ENCODE measurements at places on chromosomes 4 and X. TPM values are rescaled to one million over a fixed set of nuclear protein-coding genes. Genes with fewer than 3 reads are reported as not detected.

GRCh38 chr4:148103597-148104355 lies 338.4 kb downstream of the NR3C2 start:
- DNase-seq = no peak

DNA sequence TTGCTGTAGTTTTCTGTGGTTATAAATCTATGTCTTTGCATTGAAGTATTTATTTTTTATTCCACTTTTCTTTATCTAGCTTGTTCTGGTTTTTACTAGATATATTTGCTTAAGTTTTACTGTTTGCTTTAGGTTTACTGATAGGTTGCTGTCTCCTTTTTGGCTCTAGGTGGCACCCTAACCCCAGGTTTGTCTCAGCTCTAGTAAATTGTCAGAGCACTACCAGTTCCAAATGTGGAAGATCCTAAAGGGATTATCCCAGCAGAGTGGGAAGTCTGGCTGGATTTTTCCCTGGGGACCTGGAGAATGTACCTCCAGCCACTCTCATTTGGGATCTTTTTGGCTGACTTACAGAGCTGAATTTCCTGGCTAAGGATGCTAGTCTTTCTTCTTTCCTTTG lies 106.1 kb downstream of the PBDC1 start:
- peak; percentile 43 for DNase-seq

- no peak for DNase-seq
These were observed 11.3 kb downstream of the PDE6B start for GRCh38 chr4:636628-637159.

DNA sequence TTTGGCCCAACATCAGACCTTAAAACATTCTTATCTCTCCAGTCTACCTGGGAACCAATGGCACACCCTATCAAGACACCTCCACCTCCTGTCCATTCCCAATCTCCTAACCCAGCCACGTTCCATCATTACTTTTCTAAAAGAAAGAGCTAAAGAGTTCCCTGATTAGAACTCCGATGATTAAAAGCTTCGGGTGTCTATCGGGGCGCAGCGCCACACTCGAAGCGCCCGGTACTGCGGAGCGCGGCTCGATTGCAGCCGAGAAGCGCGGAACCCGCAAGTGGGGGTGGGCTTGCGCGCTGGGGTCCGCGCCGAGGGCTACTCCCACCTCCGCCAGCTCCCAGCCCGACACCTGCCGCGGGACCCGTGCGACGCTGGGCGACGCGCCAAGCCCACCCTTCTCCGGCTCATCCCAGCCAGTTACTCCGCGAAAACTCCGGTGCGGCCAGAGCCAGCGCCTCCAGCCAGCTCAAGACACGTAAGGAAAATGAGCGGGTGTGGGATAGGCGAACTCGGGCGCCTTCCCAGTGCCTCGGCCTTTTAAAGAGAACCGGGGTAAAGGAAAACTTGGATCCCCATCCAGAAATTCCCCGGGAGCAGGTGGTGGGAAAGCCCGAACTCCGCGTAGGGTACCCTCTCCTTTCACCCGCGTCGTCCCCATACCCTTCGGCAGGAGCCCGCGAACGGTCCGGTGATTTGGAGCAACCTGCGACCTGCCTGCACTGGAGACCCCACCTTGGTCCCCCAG lies 593 bp downstream of the NPY1R start:
- DNase-seq = peak; percentile 19

DNA sequence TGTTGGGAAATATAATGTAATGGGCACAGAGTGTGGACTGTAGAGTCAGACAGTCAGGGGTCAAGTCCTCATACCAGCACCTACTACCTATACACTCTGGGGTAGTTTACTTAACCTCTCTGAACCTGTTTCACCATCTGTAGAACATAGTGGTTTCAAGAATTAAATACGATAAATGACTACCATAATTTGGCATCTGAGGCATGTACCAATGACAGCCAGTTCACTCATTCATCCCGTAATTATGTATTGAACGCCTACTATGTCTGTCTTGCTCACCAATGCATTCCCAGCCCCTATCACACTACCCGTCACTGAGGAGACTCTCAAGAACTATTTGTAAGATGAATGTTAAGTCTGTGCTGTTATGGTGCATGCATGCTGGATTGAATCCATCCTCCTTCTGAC lies 2.0 kb upstream of the FGB start:
- peak; percentile 15 for DNase-seq

- DNase-seq = no peak
These were observed 45.3 kb downstream of the MAP7D3 start for GRCh38 chrX:136205882-136206380.

- DNase-seq = no peak
These were observed 4.0 kb downstream of the LRPAP1 start for GRCh38 chr4:3527914-3528876.

DNA sequence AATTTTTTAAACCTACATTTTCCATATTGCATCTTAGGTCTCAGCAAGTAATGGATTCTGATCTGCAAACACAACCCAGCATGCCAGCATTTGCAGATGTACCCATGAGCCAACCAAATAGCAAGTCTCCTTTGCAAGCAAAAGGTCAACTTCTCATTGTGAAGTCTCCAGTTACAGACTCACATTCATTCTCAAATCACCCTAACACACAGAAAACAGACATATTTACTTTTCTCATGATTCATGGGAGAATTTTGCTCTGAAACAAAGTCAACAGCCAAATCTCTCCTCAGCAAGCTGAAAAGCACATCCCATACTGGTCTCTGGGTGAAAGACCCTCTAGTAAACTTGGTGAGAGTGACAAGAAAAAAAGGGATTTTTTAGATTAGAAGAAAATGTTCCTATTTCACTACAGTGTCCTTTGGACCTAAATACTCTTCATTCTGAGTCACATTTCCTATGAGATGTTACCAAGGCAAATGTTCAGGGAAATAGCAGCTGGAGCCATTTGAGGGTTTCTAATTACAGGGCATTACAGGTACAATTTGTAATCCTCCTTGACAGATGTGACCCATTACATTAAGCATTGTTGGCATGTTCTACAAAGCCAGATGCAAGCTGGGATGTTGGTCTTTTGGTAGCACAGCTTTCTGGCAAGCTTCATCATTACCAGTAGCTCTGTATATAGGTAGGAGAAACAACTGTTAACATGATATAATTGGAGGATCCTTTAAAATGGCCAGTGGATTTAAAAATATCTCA lies 383.3 kb downstream of the SMARCA1 start:
- no peak for DNase-seq

DNA sequence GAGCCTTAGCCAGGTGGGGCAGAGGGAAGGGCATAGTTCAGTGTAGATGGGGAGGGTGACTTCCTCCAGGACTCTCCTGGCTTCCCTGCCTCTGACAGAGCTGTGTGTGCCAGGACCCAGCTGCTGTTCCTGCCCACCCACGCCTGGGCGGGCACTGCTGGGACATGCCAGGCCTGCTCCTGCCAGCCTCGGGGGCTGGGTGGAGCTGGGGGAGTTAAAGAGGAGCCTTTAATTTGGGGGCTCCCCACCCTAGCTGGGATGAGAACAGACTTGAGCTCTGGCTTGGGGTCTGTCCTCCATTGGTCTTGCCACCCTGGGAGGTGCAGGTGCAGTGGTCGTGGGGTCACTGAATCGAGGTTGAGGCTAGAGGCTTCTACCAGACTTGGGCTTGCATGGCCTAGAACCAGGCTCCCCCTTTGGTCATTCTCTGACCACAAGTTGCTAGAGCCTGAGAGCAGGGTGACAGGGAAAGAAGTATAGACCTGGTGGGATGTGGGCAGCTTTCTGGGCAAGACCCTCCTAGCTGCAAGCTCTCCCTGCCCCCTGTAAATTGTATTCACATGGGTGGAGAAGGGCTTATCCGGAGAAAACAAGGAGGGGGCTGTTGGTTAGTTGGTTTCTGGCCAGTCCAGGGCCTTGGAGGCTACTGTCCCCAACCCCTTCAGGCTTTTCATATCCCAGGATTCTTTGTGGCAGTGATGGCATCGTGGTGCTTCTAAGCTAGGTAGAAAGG lies 5.7 kb downstream of the EFNB1 start:
- DNase-seq = no peak

- DNase-seq = peak; percentile 87
These were observed at the start of gene TMEM144 for GRCh38 chr4:158209825-158210807. Gene TMEM144 (plus strand): TSS chr4:158210486. CDS start chr4:158212668, 2,182 bp downstream.

DNA sequence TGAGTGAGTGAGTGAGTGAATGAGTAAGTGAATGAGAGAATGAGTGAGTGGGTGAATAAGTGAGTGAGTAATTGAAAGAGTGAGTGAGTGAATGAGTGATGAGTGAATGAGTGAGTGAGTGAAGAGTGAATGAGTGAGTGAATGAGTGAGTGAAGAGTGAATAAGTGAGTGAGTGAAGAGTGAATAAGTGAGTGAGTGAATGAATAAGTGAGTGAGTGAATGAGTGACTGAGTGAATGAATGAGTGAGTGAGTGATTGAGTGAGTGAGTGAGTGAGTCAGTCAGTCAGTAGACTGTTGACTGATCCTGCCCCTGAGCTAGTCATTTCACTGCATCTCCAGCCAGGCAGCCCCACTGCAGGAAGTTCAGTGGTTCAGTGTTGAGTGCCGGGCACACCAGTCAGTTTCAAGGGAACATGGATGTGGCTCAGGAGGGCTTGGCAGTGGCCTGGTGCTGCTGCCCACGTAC lies 228.4 kb upstream of the PSAPL1 start:
- no peak for DNase-seq

- peak; percentile 95 for DNase-seq
These were observed at the start of gene FUNDC1 for GRCh38 chrX:44542567-44543325. Gene FUNDC1 (minus strand): TSS chrX:44542859. CDS start chrX:44542832, 27 bp downstream.

- DNase-seq = no peak
These were observed 1630.3 kb downstream of the RPA4 start for GRCh38 chrX:98514032-98514431.

- DNase-seq = no peak
These were observed 2.1 kb downstream of the ASMTL start for GRCh38 chrX:1450361-1451161.

DNA sequence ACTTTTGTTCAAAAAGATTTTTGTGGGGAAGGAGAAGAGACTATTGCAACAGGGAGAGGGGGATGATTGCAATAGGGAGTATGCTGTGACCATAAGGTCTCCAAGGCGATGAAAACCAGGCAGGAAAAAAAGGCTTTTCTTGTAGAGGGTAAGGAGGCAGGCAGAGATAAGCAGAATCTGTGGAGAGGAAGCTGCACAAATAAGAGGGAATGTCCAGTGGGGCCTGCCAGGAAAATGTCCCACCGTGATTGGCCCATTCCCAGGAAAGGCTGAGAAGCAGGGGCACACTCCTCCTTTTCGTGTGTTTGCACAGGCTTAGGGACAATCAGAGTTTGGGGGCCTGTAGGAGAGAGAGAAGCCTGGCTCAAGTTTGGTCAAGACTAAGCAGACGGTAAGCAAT lies 29.1 kb downstream of the SPACA5 start:
- no peak for DNase-seq

- no peak for DNase-seq
These were observed 134.7 kb upstream of the MAMLD1 start for GRCh38 chrX:150228431-150228830.

DNA sequence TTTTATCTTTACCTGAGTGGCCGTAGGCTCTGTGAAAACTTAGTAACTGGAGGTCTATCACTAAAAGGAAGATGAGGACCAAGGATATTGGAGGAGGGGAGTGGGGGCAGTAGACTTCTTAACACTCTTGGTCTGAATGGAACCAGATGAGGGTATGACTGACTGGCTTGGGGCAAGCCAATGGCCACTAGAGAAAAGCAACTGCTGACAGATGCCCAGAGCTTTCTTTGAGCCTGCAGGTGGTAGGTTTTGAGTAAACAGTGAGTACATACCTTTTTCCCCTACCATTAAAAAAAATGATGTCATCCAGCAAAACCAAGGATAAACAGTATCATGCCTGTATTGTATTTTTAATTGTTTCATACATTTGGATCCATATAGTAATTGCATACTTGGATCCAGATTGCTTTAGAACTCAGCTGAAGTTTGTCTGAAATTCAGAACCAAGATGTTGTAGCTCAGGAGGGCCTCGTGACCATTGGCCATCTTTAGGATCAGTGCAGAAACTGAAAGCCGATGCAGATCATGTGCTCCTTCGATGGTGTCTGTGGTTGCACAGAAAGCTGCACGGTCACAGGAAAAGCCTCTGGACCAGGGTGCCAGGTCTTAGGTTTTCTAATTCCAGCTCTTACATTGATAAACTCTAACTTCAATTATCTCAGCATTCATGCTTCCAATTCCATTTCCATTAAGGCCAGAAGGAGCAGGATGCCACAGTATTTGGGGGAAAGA lies 131.0 kb downstream of the PDGFRA start:
- no peak for DNase-seq

DNA sequence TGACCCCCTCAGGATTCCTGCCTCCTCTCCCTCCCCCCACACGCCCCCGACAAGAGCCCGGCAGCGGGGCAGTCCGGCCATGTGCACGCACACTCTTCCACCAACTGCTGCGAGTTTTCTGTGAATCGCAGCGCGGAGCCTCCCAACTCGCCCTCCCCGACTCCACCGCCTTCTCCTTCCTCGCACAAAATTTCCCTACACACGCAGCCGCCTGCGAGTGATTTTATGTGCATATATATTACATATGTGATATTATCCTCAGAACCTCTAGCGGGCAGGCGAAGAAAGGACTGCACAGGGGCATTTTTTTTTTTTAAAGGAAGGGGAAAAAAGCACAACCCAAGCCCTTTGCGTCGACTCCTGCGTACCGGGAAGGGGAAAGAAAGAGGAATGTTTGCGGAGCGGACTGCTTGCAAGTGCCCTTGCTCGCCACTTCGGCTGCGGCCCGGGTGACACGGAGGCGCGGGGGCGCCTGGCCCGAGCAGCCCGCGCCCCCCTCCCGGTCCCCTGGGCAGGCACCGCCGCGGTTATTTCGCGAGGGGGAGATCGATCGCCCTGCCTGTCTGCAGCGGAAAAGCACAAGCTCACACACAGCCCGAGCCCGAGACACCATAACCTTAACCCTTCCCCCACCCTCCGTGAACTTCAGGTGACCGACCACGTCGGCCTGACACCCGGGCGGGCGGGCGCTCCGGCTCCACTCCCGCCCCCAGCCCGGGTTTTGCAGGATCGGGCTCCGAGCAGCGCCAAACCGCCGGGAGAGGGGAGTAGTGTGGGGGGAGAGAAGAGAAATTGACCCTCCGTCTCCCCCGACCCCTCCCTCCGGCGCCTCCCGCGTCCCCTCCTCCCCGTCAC lies 2.3 kb downstream of the ZNF827 start:
- DNase-seq = peak; percentile 74

DNA sequence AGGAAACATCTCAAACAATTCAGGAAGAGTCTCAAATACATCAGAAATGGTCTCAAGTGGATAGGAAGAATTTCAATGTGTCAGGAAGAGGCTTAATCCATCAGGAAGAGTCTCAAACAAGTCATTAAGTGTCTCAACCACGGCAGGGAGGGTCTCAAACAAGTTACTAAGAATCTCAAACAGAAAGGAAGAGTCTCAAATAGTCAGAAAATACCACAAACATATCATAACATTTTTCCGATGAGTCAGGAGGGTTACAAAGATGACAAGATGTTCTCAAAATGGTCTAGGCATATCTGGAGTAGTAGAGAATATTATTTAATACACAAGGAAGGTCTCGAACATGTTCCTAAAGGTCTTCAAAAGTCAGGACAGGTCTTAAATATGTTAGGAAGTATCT lies 109.3 kb upstream of the USP9X start:
- no peak for DNase-seq

The GAGE12E gene
- not detected for total RNA-seq

The SHROOM2 gene
- total RNA-seq = 14.1 TPM

The PDZD4 gene
- 0.59 TPM for total RNA-seq

The ZNF674 gene
- 7.1 TPM for total RNA-seq

All from Calu3 (cell line).